Fibroblast of upper back skin (primary cell): ENCODE measurements at places on chromosomes 11 and 22.
A peak's percentile ranks its signal among the peaks of the same experiment; 100 is the strongest.

GRCh38 chr11:116136987-116137674 is 632.9 kb upstream of the CADM1 start:
- no peak for DNase-seq

- no peak for DNase-seq
Measured at GRCh38 chr11:82765466-82766034, 31.9 kb upstream of the FAM181B start.

DNA sequence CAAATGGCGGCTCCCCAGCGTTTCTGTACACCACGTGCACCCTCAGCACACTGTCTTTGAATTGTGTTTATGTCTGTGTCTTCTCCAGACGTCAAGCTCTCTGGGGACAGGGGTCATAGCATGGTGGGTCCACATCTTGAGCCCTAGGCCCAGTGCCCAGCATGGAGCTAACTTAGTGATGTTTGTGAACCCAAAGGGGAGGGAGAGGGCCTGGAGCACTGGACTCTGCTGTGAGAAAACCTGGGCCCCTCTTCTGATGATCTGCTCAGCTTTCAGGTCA is 4.3 kb downstream of the MRGPRG start:
- DNase-seq = no peak

GRCh38 chr22:29037340-29037932 is 24.2 kb downstream of the C22orf31 start:
- no peak for DNase-seq

GRCh38 chr11:72040491-72041363 is 39.6 kb downstream of the NUMA1 start:
- DNase-seq = peak; percentile 96

- DNase-seq = no peak
Measured at GRCh38 chr11:96265220-96265737, 77.7 kb downstream of the MAML2 start.

GRCh38 chr22:40265783-40266182 is 80.5 kb upstream of the ADSL start:
- DNase-seq = no peak

- peak; percentile 48 for DNase-seq
Measured at GRCh38 chr11:3807909-3808860, at the start of gene PGAP2. Gene PGAP2 (plus strand): TSS chr11:3808560. CDS start chr11:3811260, 2,700 bp downstream.

GRCh38 chr11:122167100-122167499 is 51.1 kb upstream of the BLID start:
- DNase-seq = peak; percentile 67

DNA sequence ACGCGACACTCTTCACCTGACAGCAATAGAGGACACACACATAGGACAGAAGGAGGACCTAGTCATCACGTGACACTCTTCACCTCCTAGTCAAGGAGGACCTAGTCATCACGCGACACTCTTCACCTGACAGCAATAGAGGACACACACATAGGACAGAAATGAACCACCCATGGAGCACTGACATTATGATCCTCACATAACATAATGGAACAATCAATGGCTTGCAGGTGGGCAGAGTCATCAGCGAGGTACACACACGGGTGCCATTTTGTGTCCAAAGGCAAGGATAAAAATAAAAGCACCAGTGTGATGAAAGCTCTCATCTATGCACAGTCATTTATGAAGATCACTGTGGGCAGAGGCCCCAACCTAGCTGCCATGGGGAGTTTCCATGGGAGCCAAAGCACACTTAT is 354.7 kb downstream of the LARGE1 start:
- DNase-seq = no peak

DNA sequence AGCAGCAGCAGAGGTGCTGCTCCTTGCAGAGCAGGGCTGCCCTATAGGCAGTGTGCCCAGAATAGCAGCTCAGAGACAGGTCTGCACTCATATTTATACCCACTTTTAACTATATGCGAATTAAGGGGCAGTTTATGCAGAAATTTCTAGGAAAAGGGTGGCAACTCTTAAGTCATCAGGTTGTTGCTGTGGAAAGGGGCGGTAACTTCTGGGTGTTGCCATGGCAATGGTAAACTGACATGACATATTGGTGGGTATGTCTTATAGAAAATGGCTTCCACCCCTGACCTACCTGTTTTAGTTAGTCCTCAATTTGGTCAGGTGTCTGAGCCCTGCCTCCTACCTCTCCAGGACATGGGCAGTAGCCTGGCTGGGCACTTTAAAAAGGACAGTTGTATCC is 122.3 kb downstream of the ATXN10 start:
- no peak for DNase-seq

GRCh38 chr11:250740-251299 is 14.0 kb downstream of the PSMD13 start:
- DNase-seq = peak; percentile 45

GRCh38 chr11:80163011-80163410 is 722.2 kb upstream of the TENM4 start:
- peak; percentile 73 for DNase-seq

DNA sequence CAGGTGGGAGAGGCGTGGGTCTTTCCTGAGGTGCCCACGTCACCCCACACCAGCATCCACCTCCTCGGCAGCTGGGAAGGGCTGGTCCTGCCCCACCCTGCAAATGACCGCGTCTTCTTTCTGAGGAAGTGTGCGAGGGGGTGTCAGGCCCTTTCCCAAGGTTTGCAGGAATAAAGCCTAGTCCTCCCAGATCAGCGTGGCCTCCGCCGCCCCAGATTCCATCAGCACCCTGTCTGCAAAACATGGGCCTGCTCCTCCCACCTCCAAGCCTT is 14.4 kb upstream of the SLC39A13 start:
- DNase-seq = no peak

DNA sequence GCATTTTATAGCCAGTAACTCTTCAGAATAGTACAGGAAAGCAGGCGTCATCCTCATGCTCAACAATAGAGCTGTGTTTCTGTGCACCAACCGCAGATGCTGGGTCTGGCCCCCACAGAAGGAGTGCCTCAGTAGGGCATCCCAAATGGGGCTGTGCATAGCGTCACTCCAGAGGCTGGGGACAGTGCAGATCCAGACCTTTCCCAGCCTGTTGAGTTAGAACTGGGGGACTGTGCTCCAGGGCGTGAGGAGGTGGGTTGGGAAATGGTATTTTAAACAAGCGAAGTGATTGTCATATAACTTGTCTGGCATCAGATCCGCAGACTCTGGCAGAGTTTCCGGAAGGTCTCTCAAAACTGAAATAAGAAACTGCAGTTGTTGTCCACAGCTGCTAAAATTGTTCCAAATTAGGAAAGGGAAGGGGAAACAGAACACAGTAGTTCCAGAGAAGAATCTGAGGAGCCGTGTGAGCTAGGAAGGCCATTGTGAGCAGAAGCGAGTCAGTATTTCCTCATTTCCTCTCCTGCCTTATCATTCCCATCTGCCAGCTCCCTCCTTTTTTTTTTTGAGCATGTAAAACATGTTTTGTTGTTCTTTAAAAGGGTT is 52.2 kb downstream of the JAM3 start:
- DNase-seq = peak; percentile 46

DNA sequence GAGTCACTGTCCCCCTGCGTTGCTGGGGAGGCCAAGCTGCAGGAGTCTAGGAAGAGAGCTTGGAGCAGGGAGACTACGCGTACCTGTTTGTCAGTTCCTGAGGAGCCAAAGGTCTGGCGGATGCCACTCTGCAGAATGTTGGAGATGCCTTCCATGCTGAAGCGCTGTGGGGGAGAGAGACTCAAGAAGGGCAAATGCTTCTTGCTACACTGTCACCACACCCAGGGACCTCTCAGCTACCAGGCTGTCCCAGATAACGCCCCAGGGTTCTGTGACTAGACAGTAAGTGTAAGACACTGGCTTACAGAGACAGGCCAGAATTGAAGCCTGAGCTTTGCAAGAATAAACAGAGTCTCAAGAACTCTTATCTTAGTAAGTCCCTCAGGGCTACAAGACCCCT is 42.0 kb downstream of the FEZ1 start:
- no peak for DNase-seq

DNA sequence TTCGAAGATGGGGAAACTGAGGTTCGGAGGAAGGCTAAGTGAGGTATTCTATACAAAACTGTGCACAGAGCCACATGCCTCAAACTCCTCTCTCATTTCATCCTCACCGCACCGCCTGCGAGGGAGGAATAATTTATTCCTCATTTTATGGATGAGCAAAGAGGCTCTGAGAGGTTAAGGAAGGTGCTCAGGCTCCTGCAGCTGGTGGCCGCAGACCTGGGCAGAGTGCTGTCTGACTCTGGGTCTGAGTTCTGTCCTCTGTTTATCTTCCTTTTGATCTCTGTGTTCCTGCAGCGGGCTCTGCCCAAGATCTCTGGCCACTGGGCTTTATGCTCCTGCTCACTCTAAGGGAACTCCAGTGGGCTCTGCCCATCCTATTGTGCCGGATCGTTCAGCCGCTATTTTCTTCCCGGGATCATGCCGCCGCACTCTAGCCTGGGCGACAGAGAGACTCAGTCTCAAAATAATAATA is 59.5 kb downstream of the MCM5 start:
- no peak for DNase-seq

GRCh38 chr22:30206944-30207343 is 39.6 kb downstream of the LIF start:
- peak; percentile 95 for DNase-seq

GRCh38 chr22:47738472-47739013 is 976.1 kb downstream of the TBC1D22A start:
- no peak for DNase-seq

DNA sequence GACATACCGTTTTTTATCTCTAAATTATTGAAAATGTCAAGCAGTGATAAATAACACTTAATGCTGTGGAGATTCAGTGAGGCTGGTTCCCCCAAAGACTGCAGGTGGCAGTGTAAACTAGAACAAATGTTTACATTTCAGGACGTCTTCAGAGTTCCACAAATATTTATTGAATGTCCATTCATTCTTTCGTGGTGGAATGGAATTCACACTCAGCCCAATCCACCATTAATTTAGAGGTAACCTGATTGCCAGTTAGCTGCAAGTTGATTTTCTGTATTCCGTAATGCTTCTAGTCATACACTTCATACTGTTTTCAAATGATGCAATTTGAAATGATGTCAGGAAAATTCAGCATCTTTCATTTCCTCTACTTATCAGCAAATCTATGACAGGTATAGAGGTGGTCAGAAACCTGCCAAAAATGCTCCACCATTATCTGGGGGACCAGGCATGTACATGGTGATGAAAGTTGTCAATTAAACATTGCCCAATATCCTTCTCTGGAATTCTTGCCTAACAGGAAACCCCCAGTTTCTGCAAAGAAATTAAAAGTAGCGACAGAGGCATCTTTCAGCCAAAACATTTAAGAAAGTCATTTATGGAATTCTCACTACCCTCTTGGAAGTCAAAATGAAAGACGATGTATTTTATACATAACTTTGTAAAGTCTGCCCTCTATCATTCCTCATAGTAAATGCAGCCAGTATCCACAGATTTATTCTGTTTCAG is 94.3 kb upstream of the BMAL1 start:
- peak; percentile 81 for DNase-seq

DNA sequence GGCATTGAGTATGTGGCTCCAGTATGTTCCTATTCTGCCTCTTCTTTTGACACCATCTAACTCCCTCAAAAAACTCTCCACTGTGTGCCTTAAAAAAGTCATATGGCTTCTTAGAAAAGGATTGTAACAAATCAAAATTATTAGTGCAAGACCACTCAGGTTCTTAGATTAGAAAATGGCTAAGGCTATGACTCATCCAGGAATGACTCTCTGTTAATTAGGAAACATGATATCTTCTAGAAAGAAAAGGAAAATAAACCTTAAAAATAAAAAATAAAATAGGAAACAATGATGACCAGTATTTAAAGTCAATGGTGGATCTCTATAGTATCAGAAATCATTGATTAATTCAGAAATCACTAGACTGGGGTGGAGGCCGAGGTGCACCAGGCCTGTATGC is 21.7 kb downstream of the SLC25A17 start:
- peak; percentile 9 for DNase-seq

- DNase-seq = no peak
Measured at GRCh38 chr22:17999851-18000250, 24.5 kb downstream of the MICAL3 start.

DNA sequence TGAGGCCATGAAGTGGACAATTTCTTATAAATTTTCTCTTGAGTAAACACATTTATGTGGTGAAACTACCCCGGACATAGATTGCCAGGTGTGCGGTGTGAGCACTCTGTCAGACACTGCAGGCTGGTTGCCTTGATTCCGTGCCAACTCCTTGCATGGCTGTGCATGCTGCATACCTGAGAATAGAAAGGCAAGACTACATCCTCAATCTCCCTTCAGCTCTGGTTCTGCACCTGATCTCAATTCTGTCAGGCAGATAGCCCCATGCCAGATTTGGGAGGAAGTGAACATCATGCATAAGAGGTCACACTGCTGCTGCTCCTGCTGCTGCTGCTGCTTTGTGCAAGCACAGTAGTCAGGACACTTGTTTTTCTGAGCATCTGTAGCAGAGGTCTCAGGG is 42.5 kb upstream of the DEUP1 start:
- no peak for DNase-seq

- DNase-seq = no peak
Measured at GRCh38 chr22:37803195-37803638, 4.5 kb upstream of the GCAT start.

- no peak for DNase-seq
Measured at GRCh38 chr11:122190768-122191167, 74.8 kb upstream of the BLID start.
